IPS DF 6.9 (cell line): ENCODE measurements at places on chromosomes 4 and X.
A peak's percentile ranks its signal among the peaks of the same experiment; 100 is the strongest.

- no peak for DNase-seq
Observed at GRCh38 chr4:77100234-77100633, 24.4 kb upstream of the CCNI start.

- no peak for DNase-seq
Observed at GRCh38 chr4:86542319-86543027, 51.6 kb upstream of the PTPN13 start.

GRCh38 chr4:54840992-54841768 lies 183.4 kb downstream of the KIT start:
- no peak for DNase-seq

DNA sequence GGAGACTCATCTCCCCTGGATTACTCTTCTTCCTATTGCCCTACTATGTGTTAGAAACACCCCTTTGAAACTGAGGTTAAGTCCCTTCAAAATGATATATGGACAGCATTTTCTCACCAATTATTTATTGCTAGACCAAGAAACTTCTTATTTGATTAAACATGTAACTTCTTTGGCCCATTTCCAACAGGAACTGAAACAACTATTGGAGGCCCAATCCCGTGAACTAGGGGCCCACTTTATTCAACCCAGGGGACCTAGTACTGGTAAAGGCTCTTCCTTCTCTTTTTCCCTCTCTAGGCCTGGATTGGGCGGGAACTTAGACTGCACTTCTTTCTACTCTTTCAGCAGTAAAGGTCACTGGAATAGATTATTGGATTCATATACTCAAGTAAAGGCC lies 16.7 kb upstream of the COL25A1 start:
- no peak for DNase-seq

DNA sequence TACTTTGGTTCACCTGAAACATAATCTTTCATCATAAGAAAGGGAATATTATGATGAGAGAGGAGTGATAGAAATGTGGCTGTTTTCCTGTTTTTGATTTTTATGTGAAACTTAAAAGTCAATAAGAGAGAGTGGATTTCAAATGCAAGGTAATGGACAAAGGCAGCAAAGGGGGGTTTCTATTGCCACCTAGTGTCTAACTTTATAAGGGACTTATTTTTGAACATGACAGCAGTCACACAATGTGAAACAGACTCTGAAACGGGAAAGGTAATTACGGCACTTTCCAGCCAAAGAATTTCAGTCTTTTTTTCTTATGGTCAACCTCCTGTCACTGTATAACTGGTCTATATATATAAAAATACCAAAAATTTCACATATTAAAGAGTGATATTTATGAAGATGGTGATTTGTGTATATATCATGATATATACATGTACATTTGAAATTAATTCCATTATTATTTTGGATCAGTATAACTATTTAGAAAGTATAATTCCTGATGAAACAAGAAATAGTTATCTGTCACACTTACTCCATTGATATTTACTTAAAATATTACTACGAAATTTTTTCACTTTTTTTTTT lies 127.1 kb downstream of the FBXO8 start:
- DNase-seq, result no peak

- DNase-seq, result no peak
Observed at GRCh38 chr4:100848841-100849240, 331.0 kb upstream of the EMCN start.

DNA sequence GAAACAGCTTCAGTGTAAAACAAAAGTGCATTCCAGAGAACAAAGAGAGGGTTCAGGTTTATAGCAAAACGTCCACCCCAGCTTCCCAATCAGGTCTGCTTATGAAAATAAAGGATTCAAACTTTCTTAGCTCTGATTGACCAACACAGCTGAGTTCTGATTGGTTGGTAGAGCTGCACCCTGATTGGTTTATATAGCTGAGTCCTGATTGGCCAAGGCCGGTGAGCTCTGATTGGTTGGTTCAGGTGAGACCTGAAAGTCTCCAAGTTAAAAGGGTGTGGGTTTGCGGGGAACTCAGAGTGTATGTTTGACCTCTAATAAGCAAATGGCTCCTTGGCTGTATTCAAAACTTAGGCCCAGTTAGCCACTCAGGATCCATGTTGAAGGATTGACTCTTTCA lies 20.9 kb downstream of the CLRN2 start:
- no peak for DNase-seq

GRCh38 chr4:138492176-138492575 lies 250.0 kb upstream of the SLC7A11 start:
- DNase-seq, result no peak

GRCh38 chr4:104491481-104492182 lies 3.1 kb downstream of the CXXC4 start:
- DNase-seq, result no peak

DNA sequence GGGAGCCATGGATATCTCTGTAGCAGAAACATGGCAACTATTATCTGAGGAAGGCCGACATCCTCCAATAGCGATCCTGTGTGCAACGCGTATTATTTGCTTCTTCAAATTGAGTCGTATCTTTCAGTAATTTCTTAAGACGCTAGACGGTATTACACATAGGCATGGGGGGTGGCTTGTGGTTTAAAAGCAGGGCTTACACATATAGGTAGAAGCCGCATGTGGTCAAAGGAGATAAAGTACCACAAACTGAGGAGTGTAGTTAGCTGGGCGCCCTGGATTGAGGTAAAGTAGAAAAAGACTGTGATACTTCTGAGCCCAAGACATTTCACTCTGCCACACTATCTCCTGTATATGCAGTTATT lies 94.6 kb downstream of the SORBS2 start:
- DNase-seq, result no peak

DNA sequence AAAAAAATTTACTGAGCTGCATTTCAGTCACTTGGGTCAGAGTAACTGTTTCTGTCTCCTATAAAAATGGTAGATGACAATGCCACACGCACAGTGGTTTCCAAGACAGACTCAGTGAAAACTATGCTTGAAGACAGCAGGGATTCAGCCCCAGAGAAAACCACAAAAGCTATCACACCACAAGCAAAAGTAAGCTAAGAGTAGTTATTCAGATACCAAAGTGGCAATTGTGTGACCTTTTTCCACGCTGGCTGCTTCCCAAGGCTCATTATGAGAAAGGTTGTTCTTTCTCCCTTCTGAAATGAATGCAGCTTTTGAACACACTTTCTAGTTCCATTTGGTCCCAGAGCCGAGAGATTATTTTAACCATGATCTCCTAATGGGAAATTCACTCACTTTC lies 46.4 kb upstream of the GPM6B start:
- no peak for DNase-seq

- no peak for DNase-seq
Observed at GRCh38 chr4:136246876-136247275, 1285.4 kb downstream of the PCDH18 start.

GRCh38 chrX:140764401-140764919 lies 54.9 kb downstream of the LINC00632 start:
- peak; percentile 18 for DNase-seq

DNA sequence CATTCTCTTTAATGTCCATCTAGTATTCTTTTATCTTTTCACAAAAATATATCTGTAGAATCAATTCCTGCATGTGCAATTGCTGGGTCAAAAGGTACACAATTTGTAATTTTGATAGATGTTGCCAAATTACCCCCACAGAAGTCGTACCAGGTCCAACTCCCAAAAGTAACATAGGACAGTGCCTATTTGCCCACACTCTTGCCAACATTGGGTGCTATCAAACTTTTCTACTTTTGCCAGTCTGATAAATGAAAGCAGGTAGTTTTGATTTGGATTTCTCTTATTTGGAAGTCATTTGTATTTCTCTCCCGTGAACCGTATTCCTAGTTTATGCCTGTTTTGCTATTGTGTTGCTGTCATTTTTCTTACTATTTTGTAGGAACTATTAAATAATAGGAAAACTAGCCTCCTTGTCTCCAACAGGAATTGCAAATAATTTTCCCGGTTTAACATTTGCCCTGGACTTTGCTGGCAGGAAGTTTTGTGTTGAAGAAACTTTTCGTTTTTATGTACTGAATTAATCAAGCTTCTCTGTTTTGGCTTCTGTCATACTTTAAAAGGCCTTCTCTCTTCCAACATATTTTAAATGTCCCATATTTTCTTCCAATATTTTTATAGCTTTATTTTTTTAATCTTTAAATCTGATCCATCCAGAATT lies 33.1 kb downstream of the ZNF275 start:
- DNase-seq, result no peak

DNA sequence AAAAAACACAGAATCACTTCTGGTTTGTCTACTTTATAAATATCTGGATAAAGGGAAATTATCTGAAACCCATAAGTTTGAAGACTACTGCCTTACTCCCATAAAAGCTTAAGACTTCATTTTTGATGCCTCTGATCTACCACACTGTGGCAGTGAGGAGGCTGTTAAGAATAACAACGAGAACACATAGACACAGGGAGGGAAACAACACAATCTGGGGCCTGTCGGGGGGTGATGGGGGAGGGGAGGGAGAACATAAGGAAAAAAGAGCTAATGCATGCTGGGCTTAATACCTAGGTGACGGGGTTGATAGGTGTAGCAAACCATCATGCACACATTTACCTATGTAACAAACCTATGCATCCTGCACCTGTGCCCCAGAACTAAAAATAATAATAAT lies 573.7 kb downstream of the GBA3 start:
- no peak for DNase-seq

GRCh38 chr4:4619821-4620220 lies 78.0 kb upstream of the STX18 start:
- no peak for DNase-seq
